ENCODE measurements at places on chromosomes 3 and 15. TPM values are rescaled to one million over a fixed set of nuclear protein-coding genes. Genes with fewer than 3 reads are reported as not detected.

GRCh38 chr15:57033715-57034439 lies 115.4 kb downstream of the TCF12 start:
- H3K36me3 ChIP-seq = no peaks in the 10 kb centered on the region
- no peak overlapping the region for H3K4me3 ChIP-seq
- no peak overlapping the region for H3K27ac ChIP-seq
- no peaks in the 10 kb centered on the region for H3K27me3 ChIP-seq
- no peak for DNase-seq
- no peaks in the 10 kb centered on the region for H3K4me1 ChIP-seq

GRCh38 chr3:11508346-11509172 lies 135.2 kb downstream of the VGLL4 start:
- H3K27ac ChIP-seq = peak overlapping the region; percentile 76
- H3K4me1 ChIP-seq = peaks cover 11% of the 10 kb centered on the region
- no peaks in the 10 kb centered on the region for H3K36me3 ChIP-seq
- no peak overlapping the region for H3K4me3 ChIP-seq
- no peaks in the 10 kb centered on the region for H3K27me3 ChIP-seq
- DNase-seq = no peak

DNA sequence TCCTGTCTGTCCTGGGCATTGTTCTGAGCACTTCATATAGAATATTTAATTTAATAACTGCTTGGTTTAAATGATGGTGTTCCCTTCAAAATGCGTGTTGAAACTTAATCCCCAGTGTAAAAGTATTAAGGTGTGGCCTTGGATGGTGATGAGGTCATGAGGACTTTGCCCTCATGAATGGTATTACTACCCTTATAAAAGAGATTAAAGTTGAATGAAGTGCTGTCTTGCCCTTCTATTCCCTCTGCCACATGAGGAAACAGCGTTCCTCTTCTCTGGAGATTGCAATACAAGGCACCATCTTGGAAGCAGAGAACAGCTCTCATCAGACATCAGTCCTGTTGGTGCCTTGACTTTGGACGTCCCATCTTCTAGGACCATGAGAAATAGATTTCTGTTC lies 374.4 kb downstream of the PTPRG start:
- no peak overlapping the region for H3K4me3 ChIP-seq
- DNase-seq = no peak
- no peak overlapping the region for H3K27ac ChIP-seq
- H3K27me3 ChIP-seq = no peaks in the 10 kb centered on the region
- H3K4me1 ChIP-seq = no peaks in the 10 kb centered on the region
- no peaks in the 10 kb centered on the region for H3K36me3 ChIP-seq

GRCh38 chr3:21426920-21427319 lies 324.1 kb downstream of the ZNF385D start:
- H3K4me1 ChIP-seq = no peaks in the 10 kb centered on the region
- H3K4me3 ChIP-seq = no peak overlapping the region
- DNase-seq = no peak
- H3K36me3 ChIP-seq = no peaks in the 10 kb centered on the region
- H3K27me3 ChIP-seq = no peaks in the 10 kb centered on the region

LSAMP gene
- 0.26 TPM for total RNA-seq
